Hematopoietic multipotent progenitor cell treated with erythropoietin and hydrocortisone succinate and interleukin-3 and kit ligand, for 15 days (in vitro differentiated cells): ENCODE measurements at places on chromosomes 2 and 18.

DNA sequence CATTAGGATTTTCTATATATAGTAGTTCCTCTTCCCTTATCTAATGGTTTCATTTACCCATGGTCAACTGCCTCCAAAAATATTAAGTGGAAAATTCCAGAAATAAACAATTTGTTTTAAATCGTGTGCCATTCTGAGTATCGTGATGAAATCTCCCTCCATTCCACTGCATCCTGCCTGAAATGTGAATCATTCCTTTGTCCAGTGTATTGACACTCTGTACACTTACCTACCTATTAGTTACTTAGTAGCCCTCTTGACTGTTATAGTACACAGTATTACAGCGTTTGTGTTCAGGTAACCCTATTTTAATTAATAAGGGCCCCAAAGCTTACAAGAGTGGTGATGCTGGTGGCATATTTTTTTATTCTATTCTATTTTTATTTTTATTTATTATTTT lies 26.2 kb downstream of the TAF4B start:
- no peak for DNase-seq

GRCh38 chr2:95034221-95034620 lies 8.7 kb downstream of the MAL start:
- DNase-seq: no peak

DNA sequence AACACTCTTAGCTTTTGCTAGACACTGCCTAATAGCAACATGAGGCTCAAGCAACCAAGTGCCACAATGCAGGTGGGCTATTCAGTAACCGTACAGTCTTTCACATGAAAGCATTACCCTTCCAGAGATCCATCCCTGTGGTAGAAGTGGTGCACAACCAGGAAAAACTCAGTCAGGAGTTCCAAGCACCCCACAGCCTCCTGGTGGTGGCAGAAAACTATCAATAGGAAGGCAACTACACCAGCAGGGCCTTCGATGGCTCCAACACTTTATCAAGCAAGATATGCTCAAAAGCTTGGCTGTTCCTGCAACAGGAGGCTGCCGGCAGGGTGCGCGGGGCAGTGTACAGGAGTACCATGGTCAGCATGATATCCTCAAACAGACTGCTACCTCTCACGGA lies 176.1 kb upstream of the DLGAP1 start:
- no peak for DNase-seq

DNA sequence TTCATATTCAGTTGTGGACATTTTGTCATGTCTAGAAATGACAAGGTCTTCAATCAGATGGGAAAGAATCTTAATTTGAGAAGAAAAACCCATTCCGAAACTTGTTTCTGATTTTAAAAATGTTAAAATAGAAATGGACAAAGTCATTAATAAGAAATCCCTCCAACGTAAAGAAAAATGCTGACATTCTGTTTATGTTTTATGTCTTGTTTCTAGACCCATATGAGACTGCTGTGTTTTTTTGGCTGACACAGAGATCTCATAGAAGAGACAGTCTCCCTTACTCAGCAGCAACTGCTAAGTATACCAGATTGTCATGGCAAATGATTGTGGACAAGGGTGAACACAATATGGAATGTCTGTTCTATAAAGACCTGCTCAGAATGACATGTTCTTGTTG lies 538.5 kb downstream of the ZEB2 start:
- DNase-seq: no peak

DNA sequence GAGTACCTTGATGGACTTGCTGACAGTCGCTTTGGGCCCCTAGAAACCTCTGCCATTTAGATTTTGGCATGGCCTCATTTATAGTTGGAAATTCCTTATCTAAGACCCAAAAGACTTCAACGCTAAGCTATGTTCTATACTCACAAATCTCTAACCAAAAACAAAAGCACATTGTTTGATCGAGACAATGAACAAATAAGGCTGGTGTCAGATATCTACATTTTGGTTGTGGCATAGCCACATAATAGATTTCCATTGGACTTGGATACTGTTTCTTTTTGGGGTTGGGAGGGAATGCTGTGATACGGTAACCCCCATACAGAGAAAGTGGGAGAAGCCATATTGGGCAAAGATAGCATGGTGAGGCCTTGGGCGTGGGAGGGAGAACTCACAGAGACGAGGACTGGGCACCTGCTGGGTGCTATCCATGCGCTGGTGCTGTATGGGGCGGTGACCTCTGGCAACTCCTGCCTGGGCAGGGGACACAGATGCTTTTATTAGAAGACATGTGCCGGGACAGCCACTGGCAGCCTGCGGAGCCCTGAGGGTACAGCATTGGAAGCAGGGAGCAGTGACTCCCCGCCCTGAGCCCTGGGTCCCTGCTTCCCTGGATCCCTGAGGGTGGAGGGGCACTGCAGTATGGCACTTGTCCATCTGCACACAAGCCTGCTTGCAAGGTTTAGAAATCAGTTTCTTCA lies 97.1 kb downstream of the ASAP2 start:
- DNase-seq: no peak

DNA sequence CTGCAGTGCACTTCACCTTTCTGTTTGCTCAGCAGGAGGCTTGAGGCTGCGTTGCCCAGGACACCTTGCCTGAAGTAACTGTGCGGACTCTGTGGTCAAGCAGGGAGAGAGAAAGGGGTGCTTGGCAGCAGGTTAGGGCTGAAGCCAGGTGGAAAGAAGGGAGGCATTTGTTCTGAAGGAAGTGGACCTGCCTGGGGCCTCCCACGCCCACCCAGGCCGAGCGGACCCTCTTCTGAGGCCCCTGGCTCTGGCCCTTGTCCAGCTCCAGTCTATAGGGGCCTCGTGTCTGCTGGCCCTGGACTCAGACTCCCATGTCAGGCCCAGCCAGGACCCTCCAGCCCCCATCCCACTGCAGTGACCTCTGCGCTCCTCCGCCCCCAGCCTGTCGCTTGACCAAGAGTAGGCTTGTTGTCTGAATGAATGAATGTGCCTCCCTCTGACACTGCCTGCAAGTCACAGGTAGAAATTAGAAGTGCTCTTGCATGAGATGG lies 2.5 kb downstream of the SNED1 start:
- DNase-seq: no peak

DNA sequence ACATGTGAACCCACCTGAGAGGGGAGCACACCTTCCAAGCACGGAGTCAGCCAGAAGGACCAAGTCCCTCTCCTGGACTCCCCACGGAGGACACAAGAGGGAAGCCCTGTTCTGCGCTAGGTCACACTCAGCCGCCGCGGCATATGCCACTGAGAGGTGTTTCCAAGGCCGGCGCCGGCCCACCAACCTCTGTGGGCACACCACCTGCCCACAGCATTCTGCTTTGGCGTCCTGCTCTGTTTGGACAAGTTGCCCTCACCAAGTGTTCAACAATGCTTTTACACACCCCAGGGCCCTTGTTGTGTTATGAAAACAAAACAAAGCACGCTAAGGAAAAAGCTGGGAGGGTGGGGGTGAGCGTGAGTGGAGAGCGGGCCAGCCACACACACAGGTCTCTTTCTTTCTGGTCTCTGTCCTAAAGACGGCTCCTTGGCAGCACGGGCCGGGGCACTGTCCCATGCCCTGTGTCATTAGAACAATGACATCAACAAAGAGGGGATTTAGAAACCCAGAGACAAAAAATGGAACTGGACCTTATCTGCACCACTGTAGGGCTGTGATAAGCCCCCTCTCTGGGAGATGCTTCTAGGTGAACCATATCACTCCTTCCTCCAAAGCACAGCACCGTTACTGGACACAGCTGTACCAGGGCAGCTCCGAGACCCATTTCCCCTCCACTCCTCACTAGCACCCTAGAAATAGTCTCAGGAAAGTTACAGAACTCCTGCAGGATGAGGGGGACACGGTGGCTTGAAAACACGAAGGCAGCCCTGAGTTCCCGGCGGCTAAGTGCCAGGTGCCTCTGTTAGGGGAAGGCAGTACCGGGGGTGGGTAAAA lies 17.0 kb downstream of the SMAD7 start:
- DNase-seq: no peak

DNA sequence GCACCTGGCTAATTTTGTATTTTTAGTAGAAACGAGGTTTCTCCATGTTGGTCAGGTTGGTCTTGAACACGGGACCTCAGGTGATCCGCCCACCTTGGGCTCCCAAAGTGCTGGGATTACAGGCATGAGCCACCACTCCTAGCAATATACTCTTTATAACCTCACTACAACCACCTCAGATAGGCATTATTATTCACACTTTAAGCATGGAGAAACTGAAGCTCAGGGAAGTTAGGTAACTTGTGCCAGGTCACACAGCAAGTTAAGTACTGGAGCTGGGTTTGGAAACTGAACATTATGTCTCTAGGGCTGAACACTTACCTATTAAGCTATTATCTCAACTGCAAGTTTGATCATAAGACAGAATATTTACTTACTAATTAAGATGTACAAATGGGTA lies 42.6 kb upstream of the ACTR2 start:
- no peak for DNase-seq

GRCh38 chr2:100941646-100942240 lies 60.3 kb upstream of the RPL31 start:
- DNase-seq: no peak

- DNase-seq: no peak
These were observed 226.4 kb upstream of the NRXN1 start for GRCh38 chr2:51258301-51258700.

DNA sequence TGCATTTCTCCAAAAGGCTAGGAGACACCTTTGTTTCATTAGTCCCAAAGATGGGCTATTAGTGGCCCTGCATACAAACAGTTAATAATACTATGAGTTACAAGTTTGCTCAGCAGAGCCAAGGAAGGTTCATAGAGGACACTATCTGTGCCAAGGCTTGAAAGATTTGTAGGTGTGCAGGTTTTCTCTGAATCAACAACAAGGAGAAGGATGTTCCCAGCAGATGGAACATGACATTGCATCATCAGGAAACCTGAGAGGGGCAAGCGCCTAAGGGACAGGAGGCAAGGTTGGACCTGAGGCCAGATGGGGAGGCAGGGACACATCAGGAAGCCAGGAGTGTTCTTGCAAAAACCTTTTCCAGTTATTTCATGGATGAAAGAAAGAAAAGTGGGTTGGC lies 35.4 kb upstream of the STK17B start:
- no peak for DNase-seq

GRCh38 chr2:144462266-144462665 lies 57.7 kb downstream of the ZEB2 start:
- DNase-seq: no peak

GRCh38 chr2:205750797-205751196 lies 68.5 kb downstream of the NRP2 start:
- no peak for DNase-seq

DNA sequence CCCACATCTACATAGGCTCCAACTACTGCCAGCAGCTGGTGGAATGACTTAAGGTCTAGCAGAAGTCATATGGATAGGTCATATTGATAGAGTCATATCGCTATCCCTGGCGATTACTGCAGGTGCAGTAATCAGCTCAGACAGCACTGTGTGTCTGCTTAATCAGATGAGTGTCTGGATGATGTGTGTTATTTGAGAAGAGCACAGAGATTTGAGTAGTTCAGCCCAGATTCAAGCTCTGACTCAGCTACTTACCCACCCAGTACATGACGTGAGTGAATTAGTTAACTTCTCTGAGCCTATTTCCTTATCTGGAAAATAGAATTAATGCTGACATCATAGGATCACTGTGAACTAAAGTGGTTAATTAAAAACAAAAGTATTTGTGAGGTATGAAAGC lies 78.9 kb downstream of the EHD3 start:
- no peak for DNase-seq

- no peak for DNase-seq
These were observed 345.5 kb upstream of the CDH19 start for GRCh38 chr18:66949419-66949818.

DNA sequence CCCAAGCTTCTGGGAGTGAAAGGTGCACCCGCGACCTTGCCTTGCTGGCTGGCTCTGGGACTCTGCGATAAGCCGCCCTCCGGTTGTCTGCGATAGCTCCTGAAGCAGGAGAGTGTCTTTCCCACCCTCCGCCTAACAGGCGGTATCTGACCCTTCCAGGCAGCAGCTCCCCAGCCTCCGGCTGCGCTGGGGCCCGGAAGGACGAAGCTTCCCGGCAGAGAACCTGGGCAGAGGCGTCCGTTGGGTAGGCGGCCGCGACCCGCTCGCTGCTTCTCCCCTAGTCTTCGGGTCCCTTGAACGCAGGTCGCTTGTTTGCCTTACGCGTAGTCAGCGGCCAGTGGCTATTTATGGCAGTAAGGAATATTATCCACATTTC lies 446 bp upstream of the RHBDD1 start:
- DNase-seq: peak; percentile 94

DNA sequence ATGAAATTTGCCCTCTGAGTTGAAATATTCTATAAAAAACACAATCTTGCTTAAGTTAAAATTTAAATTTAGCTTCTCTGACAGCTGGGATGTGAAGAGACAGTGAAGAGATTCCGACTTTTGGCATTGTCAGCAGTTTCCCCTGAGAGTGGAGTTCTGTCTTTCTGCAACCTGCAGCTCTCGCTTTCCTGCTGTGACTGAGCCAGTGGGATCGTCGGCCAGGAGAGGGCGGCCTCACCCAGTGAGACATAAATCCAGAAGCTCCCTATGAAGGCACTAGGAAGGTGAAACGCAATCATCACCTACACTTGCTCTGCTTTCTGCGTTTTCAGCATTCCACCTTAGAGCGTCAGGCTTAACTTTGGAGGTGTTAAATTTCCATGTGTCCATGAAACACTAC lies 75.4 kb upstream of the HNMT start:
- no peak for DNase-seq

- DNase-seq: no peak
These were observed 36.2 kb downstream of the TLK1 start for GRCh38 chr2:171124541-171124940.

- no peak for DNase-seq
These were observed 29.3 kb upstream of the PSME4 start for GRCh38 chr2:54000122-54000521.
